ENCODE measurements at places on chromosomes 2 and 18. TPM values are rescaled to one million over a fixed set of nuclear protein-coding genes. Genes with fewer than 3 reads are reported as not detected.

SOWAHC gene
- total RNA-seq = not detected

REG3G gene
- total RNA-seq = not detected

MC4R gene
- total RNA-seq = not detected

PPP4R1 gene
- 28.7 TPM for total RNA-seq

DTNA gene
- total RNA-seq = not detected

CD207 gene
- total RNA-seq = not detected

PRKAG3 gene
- total RNA-seq = not detected

ABHD1 gene
- 2.4 TPM for total RNA-seq

MC2R gene
- total RNA-seq = not detected

DNA sequence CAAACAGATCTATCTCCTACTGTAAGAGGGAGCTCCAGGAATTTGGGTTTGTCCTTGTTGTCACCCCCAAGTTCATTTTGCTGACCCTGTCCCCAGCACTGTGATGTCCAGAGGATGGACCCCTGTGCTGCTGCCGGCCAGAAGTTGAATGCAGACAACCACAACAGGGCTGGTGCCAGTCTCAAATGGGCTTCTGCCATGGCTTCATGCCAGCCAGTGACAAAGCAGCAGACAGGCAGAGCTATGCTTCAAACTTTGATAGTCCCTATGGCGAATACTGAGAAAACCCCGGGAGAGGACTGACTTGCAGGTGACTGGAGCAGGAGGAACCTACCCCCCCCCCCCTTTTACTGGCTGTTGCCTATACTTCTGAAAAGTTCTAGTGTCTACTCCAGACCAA is 3.2 kb downstream of the SMAD7 start:
- no peaks in the 10 kb centered on the region for H3K27me3 ChIP-seq
- H3K27ac ChIP-seq = no peak overlapping the region
- no peak for DNase-seq
- H3K4me3 ChIP-seq = no peak overlapping the region
- peaks cover 39% of the 10 kb centered on the region for H3K4me1 ChIP-seq
- no peaks in the 10 kb centered on the region for H3K36me3 ChIP-seq

DNA sequence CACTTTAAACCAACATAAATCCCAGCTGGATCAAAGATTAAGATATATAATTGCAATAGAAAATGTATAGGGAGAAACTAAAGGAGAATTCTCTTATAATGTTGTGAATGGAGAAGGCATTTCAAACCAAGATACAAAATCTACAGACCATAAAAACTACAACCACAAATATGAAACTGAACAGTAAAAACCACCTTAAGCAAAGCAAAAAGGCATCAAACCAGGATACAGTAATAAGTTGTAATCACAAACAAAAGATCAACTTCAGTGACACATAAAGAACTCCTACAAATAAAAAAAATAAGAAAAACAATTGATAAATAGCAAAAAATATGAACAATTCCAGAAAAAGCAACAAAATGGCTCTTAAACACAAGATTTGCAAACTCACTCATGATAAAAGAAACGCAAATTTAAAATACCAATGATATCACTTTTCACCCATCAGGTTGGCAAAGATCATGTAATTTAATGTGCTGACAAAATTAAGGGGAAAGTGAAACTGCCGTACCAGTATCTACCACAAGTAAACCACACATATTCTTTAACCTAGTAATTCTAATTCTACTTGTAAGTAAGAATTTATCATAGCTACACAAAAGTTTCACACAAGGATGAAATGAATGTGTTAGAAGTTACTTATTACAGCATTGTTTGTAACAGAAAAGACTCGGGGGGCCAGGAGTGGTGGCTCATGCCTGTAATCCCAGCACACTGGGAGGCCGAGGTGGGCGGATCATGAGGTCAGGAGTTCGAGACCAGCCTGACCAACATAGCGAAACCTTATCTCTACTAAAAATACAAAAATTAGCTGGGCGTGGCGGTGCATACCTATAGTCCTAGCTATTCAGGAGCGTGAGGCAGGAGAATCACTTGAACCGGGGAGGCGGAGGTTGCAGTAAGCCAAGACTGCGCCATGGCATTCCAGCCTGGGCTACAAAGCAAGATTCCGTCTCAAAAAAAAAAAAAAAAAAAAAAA is 101.9 kb downstream of the USP34 start:
- peaks cover 29% of the 10 kb centered on the region for H3K4me1 ChIP-seq
- peaks cover 71% of the 10 kb centered on the region for H3K36me3 ChIP-seq
- H3K27ac ChIP-seq = no peak overlapping the region
- H3K4me3 ChIP-seq = no peak overlapping the region
- no peaks in the 10 kb centered on the region for H3K27me3 ChIP-seq

DNA sequence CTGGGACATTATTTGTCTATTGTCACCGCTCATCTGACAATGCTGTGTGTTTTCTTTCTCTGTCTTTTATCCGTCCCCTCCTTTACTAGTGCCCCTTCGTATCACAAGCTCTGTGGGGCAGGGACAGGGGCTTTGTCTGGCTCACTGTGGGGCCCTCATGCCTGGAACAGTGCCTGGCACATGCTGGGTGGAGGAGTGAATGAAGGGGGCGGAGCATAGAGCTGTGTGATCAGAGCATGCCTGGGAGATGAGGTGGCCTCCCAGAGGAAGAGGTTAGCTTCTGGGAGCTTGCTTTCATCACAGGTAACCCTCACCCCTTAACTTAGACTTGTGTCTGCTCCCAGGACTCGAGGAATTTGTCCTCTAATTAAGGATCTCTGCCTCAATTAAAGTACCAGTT is 16.4 kb downstream of the MTCL1 start:
- H3K4me1 ChIP-seq = no peaks in the 10 kb centered on the region
- H3K27ac ChIP-seq = no peak overlapping the region
- no peaks in the 10 kb centered on the region for H3K27me3 ChIP-seq
- no peaks in the 10 kb centered on the region for H3K36me3 ChIP-seq

GRCh38 chr2:58109481-58109880 is 62.9 kb downstream of the VRK2 start:
- H3K4me1 ChIP-seq = peaks cover 25% of the 10 kb centered on the region
- DNase-seq = no peak
- no peaks in the 10 kb centered on the region for H3K27me3 ChIP-seq
- H3K27ac ChIP-seq = no peak overlapping the region

DNA sequence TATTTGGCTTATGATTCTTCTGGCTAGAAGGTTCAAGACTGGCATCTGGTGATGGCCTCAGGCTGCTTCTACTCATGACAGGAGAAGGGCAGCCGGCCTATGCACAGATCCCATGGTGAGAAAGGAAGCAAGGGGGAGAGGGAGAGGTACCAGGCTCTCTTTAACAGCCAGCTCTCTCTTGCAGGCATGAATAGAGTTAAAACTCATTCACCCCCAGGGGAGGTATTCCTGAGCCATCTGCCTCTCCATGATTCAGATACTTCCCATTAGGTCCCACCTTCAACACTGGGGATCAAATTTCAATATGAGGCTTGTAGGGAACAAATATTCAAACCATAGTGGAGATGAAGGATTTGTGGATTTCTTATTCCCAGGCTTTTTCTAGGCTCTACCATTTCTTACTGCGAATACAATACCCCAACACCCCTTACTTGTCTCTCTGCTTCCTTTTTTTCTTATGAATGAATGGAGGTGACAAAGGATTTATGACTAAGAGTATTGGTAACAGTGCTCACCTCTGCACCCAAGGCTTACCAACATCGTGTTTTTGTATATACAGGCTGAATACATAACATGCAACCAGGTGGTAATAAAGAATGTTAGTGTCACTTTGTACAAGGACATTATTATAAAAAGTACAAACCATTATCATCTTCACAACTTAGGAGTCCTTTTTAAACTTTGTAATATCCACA is 454.6 kb upstream of the TRIB2 start:
- H3K27ac ChIP-seq = no peak overlapping the region
- no peak overlapping the region for H3K4me3 ChIP-seq
- no peaks in the 10 kb centered on the region for H3K36me3 ChIP-seq

DNA sequence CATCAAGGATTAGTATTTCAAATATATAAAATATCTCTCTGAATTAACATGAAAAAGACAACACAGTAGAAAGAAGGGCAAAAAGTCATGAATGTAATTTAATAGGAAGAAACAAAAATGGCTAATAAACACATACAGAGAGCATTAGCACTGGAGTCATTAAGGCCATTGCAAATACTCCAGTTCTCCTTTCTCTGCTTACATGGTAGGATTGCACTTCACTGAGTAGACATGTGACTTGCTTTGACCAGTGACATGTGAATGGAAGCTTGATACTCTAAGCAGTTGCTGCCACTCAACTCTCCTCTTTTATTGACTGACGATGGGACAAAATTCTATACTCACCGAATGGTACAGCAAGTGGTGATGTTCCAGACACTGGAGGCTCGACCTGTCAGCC is 153.9 kb upstream of the LGALSL start:
- no peak overlapping the region for H3K4me3 ChIP-seq
- H3K27ac ChIP-seq = no peak overlapping the region
- H3K27me3 ChIP-seq = no peaks in the 10 kb centered on the region
- H3K36me3 ChIP-seq = no peaks in the 10 kb centered on the region
- no peak for DNase-seq
- no peaks in the 10 kb centered on the region for H3K4me1 ChIP-seq

DNA sequence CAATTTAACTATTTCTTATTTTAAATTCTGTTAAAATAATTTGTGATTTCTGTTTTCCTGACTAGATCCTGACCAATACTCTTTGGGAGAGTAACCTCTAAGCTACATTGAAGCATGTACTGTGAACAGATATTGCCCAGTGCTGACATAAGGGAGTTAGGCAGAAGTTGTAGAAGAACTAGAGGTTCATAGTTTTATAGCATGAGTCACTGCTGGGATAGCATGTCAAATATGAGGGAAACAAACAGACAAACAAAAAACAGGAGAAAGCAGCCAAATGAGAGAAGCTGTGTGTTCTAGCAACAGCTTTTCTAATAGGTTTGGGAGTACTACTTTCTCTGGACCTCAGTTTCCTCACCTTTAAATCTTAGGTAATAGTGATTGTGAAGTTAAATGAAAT is 72.4 kb downstream of the CERS6 start:
- H3K27me3 ChIP-seq = no peaks in the 10 kb centered on the region
- H3K4me3 ChIP-seq = no peak overlapping the region
- peaks cover 22% of the 10 kb centered on the region for H3K4me1 ChIP-seq
- no peak overlapping the region for H3K27ac ChIP-seq
- no peak for DNase-seq
- no peaks in the 10 kb centered on the region for H3K36me3 ChIP-seq

DNA sequence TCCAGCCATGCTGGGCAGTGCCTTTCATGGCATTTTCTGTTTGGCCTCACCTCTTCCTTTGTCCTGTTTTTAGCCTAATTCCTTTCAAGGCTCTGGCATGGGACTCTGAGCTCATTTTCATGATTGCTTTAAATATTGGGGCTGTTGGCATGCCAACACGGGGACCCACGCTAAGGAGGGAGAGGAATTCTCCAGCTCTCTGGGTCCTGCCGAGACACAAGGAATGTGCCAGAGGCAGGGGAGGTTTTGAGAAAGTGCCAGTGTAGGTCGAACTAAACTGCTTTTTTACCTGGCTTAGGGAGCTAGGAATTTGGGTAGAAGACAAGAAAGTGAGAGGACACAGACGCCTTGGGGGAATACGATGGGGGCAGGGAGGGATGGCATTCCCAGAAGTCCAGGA is 42.3 kb downstream of the RPL37A start:
- H3K36me3 ChIP-seq = no peaks in the 10 kb centered on the region
- H3K4me3 ChIP-seq = no peak overlapping the region
- no peak for DNase-seq
- H3K4me1 ChIP-seq = peaks cover 12% of the 10 kb centered on the region
- no peaks in the 10 kb centered on the region for H3K27me3 ChIP-seq

- no peak for DNase-seq
- no peaks in the 10 kb centered on the region for H3K27me3 ChIP-seq
- H3K4me1 ChIP-seq = peaks cover 58% of the 10 kb centered on the region
- no peak overlapping the region for H3K4me3 ChIP-seq
- H3K36me3 ChIP-seq = 0 out of 2 replicates have a peak, but pooled peaks cover 3% of the 10 kb centered on the region
- H3K27ac ChIP-seq = 0 out of 2 replicates have a peak overlapping the region, but pooled peaks have one; percentile 75
Observed at GRCh38 chr18:76410033-76410432, 85.0 kb downstream of the ZNF516 start.

DNA sequence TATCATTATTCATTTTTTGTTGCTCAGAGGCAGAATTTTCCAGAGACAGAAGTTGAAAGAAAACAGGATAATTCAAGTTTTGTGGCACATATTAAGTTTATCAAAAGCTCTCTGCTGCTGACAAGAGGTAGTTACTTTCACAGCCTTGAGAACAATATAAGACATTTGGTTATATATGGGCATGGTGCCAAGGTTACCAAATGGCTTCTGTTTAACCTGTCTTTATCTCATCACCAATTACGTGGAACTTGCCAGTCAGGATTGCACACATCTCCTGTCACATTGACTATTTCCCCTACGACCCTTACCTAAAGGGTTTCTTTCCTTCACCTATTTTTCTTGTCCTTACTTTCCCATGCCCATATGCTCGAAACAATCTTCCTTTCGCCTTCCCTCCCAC is 35.9 kb downstream of the KLF7 start:
- no peak overlapping the region for H3K4me3 ChIP-seq
- no peaks in the 10 kb centered on the region for H3K4me1 ChIP-seq
- H3K27ac ChIP-seq = no peak overlapping the region
- H3K27me3 ChIP-seq = no peaks in the 10 kb centered on the region
- no peak for DNase-seq
- no peaks in the 10 kb centered on the region for H3K36me3 ChIP-seq

DNA sequence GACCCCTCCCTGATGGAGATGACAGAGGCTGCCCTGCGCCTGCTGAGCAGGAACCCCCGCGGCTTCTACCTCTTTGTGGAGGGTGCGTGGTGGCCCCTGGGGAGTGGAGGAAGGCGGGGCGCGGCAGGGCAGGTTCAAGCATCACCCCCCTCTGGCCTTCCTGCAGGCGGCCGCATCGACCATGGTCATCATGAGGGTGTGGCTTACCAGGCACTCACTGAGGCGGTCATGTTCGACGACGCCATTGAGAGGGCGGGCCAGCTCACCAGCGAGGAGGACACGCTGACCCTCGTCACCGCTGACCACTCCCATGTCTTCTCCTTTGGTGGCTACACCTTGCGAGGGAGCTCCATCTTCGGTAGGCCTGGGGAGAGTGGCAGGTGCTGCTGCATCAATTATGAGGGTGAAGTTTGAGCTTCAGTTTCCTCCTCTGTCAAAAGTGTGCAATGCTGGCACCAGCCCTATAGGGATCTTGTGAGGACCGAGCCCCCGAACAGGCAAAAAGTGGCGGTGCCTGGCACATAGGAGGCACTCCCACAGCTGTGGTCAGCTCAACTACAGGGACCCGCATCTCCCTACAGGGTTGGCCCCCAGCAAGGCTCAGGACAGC is 2.2 kb downstream of the ALPI start:
- no peaks in the 10 kb centered on the region for H3K36me3 ChIP-seq
- no peak for DNase-seq
- no peaks in the 10 kb centered on the region for H3K27me3 ChIP-seq
- H3K4me1 ChIP-seq = no peaks in the 10 kb centered on the region
- no peak overlapping the region for H3K4me3 ChIP-seq

- H3K36me3 ChIP-seq = no peaks in the 10 kb centered on the region
- no peak overlapping the region for H3K4me3 ChIP-seq
- 0 out of 2 replicates have a peak, but pooled peaks cover 3% of the 10 kb centered on the region for H3K27me3 ChIP-seq
- H3K4me1 ChIP-seq = peaks cover 6% of the 10 kb centered on the region
Observed at GRCh38 chr2:152485954-152486736, 151.2 kb downstream of the FMNL2 start.

- no peak for DNase-seq
- no peaks in the 10 kb centered on the region for H3K27me3 ChIP-seq
- H3K27ac ChIP-seq = no peak overlapping the region
- no peaks in the 10 kb centered on the region for H3K4me1 ChIP-seq
- H3K4me3 ChIP-seq = no peak overlapping the region
- H3K36me3 ChIP-seq = no peaks in the 10 kb centered on the region
Observed at GRCh38 chr18:59566533-59566971, 130.7 kb downstream of the CCBE1 start.
